Naive thymus-derived CD8-positive, alpha-beta T cell (primary cell): ENCODE measurements at places on chromosomes 3 and 15.

DNA sequence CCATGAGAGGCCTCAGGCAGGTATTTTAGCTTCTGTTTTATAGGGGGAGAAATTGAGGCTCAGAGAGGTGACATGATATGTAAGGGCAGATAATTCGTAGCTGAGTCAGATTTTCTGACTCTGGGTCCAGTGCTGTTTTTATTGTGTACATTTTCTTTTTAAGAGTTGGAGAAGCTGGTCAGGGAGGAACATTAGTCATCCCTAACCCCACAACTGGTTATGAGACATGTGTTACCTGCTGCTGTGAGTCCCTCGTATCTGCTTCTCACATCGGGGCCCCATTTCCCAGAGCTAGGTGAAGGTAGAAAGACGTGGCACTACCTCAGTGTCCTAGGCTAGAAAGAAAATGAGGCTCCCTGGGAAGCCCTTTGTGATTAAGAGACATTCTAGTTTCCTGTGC, 28.6 kb downstream of the GALNT15 start:
- peaks cover 6% of the 10 kb centered on the region for H3K27me3 ChIP-seq
- no peak for DNase-seq
- no peaks in the 10 kb centered on the region for H3K4me1 ChIP-seq
- no peaks in the 10 kb centered on the region for H3K36me3 ChIP-seq

GRCh38 chr3:151174351-151174750, 28.7 kb downstream of the GPR171 start:
- H3K27me3 ChIP-seq, result no peaks in the 10 kb centered on the region
- H3K36me3 ChIP-seq, result no peaks in the 10 kb centered on the region
- H3K4me3 ChIP-seq, result no peak overlapping the region
- no peak for DNase-seq

- H3K36me3 ChIP-seq, result no peaks in the 10 kb centered on the region
- H3K27ac ChIP-seq, result no peak overlapping the region
- no peak overlapping the region for H3K4me3 ChIP-seq
- peaks cover 19% of the 10 kb centered on the region for H3K4me1 ChIP-seq
- DNase-seq, result no peak
Observed at GRCh38 chr15:67735896-67736295, 89.4 kb upstream of the SKOR1 start.

- H3K27me3 ChIP-seq, result peaks cover 75% of the 10 kb centered on the region
- no peak overlapping the region for H3K27ac ChIP-seq
- peaks cover 5% of the 10 kb centered on the region for H3K36me3 ChIP-seq
- peaks cover 23% of the 10 kb centered on the region for H3K4me1 ChIP-seq
- H3K4me3 ChIP-seq, result peak overlapping the region; percentile 80
Observed at GRCh38 chr15:52804526-52805081, 14.5 kb upstream of the ONECUT1 start.
